ENCODE measurements at places on chromosomes 7 and 10. TPM values are rescaled to one million over a fixed set of nuclear protein-coding genes. Genes with fewer than 3 reads are reported as not detected.

DNA sequence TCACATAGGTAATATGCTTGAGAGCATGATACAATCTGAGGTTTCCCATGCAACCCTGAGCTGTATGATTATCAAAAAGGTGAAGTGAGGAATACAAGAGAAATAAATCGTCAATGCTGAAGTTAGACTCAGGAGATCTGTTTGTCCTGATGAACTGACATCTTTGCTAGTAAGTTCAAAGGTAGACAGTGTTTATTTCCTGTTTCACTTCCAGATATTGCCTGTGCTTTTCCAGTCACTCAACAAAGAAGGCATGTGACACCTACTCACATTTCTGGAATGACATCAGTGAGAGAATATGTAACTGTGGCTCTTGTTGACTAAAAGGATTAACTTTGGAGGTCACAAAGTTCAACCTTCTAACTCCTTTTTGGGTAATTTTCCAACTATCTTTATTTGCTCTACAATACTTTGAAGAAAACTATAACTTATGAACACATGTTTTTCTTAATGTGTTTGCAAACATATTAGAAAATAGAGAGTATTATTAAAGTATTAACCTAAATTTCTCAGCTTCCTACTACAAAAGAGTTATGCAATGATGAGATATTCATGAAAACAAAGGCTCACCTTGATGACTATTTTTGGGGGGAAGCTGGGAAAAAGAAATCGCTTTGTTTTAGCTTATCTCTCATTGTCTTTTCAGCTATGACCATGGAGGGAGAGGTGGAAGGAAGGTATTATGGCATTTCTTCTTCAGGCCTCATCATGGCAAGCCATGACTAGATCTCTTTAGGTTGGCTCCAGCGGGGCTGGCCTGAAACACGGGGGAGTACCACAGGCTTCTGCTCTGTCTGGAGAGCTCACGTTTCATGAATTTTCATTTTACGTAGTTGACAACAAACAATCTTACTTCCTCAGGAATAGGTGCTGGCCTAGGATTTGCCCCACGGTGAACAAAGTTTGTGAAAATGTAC is 214.7 kb upstream of the SLC26A5 start:
- no peaks in the 10 kb centered on the region for H3K4me1 ChIP-seq
- no peak overlapping the region for H3K4me3 ChIP-seq
- no peaks in the 10 kb centered on the region for H3K27me3 ChIP-seq
- H3K36me3 ChIP-seq = no peaks in the 10 kb centered on the region

DNA sequence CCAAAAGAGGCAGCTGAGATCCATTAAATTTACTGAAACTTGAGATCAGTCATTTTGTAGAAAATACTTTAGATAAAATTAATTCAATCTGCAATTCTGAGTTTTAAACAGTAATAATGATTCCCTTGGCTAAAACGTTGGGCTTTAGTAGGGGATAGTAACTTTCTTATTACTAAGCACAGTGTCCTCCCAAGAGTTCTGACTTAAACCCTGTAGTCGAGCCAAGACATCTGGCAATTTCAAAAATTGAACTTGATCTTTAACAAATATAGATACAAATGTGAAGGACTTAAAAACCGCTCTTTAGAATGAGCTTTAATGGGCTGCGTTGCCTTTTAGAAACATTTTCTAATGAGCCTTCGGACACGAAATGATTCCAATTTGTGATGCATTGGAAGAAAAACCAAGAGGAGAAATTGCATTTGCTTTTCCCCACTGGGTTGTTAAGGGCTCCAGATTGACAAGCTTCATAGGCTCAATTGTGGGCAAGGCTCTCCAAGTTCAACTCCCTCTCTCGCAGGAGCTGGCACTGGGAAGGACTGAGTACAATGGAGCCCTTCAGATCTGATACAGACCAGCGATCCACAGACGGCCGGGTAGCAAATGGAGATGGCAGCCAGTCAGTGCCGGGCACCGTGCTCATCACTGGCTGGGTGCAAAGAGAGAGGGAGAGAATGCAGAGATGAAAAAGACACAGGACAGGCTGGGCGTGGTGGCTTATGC is 921.3 kb upstream of the AUTS2 start:
- no peaks in the 10 kb centered on the region for H3K27me3 ChIP-seq
- DNase-seq = no peak
- no peaks in the 10 kb centered on the region for H3K4me1 ChIP-seq
- H3K27ac ChIP-seq = no peak overlapping the region
- no peak overlapping the region for H3K4me3 ChIP-seq

The NPSR1 gene
- not detected for total RNA-seq

DNA sequence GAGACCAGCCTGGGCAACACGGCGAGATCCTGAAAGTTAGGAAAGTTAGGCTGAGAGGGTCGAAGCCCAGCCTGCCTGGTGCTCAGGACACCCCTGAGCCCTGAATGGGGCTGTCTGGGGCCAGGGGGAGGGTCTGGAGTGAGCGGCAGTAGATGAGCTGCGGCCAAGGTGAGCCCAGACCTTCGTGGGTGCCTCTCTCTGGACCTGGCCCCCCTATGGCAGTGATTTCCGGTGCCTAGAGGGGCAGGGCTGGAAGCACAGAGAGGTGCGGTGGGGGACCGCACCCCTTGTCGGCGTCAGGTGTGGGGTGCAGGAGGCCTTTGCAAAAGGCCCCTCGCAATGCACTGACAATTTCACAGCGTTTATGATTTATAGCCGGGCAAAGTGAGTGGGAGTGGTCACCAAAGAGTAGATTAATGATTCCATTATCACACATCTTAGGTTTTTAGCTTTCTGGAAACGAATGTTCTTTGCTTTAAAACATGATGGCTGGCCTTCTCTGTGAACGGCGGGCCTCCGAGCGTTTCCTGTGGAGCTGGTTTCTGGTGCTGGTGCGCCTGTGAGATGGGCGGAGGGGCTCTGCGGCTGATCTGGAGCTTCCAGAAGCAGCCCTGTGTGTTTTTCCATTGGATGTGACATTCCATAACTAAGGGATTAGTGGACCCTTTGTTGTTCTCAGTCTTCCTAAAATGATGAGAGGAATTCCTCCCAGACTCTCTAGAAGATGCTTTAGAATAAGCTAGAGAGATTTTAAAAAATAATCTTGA is 171.0 kb upstream of the ZNF32 start:
- peaks cover 24% of the 10 kb centered on the region for H3K4me1 ChIP-seq
- no peaks in the 10 kb centered on the region for H3K27me3 ChIP-seq
- no peak overlapping the region for H3K4me3 ChIP-seq
- DNase-seq = no peak
- H3K27ac ChIP-seq = no peak overlapping the region

- H3K27me3 ChIP-seq = no peaks in the 10 kb centered on the region
- DNase-seq = no peak
- H3K4me3 ChIP-seq = no peak overlapping the region
- H3K36me3 ChIP-seq = no peaks in the 10 kb centered on the region
- H3K4me1 ChIP-seq = no peaks in the 10 kb centered on the region
- H3K27ac ChIP-seq = no peak overlapping the region
Measured at GRCh38 chr7:112167147-112167546, 39.1 kb downstream of the DOCK4 start.

- peaks cover 8% of the 10 kb centered on the region for H3K27me3 ChIP-seq
- DNase-seq = no peak
- H3K27ac ChIP-seq = no peak overlapping the region
- no peaks in the 10 kb centered on the region for H3K36me3 ChIP-seq
- peaks cover 5% of the 10 kb centered on the region for H3K4me1 ChIP-seq
- H3K4me3 ChIP-seq = peak overlapping the region; percentile 38
Measured at GRCh38 chr10:26621889-26622711, 75.4 kb upstream of the PDSS1 start.

The WDFY4 gene
- 0.20 TPM for total RNA-seq

- peaks cover 30% of the 10 kb centered on the region for H3K4me1 ChIP-seq
- DNase-seq = no peak
- H3K27me3 ChIP-seq = no peaks in the 10 kb centered on the region
- H3K36me3 ChIP-seq = no peaks in the 10 kb centered on the region
- no peak overlapping the region for H3K4me3 ChIP-seq
- no peak overlapping the region for H3K27ac ChIP-seq
Measured at GRCh38 chr7:27952456-27953285, 212.7 kb downstream of the TAX1BP1 start.

The VOPP1 gene
- 67.3 TPM for total RNA-seq

The LRRC61 gene
- total RNA-seq = 27.9 TPM

DNA sequence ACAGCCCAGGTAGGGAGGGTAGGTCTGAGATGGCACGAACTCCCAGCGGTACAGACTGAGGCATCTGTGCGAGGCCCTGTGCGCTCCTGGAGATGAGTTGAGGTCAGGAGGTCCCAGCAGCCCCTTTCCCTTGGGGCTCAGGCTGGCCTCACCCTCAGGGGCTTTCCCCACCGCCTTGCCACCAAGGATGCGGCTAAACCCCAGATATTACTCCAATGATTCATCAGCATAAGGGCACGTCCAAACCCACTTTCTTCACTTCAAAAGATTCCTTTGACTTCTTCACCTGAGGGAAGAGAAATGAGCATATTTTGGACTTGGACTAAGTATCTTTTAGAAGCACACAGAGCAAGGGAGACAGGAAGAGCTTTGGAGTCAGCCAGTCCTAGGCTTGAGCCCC is 20.3 kb downstream of the UROS start:
- H3K4me3 ChIP-seq = no peak overlapping the region
- no peak overlapping the region for H3K27ac ChIP-seq
- no peak for DNase-seq
- peaks cover 13% of the 10 kb centered on the region for H3K36me3 ChIP-seq
- no peaks in the 10 kb centered on the region for H3K27me3 ChIP-seq

- no peak overlapping the region for H3K27ac ChIP-seq
- no peak overlapping the region for H3K4me3 ChIP-seq
- H3K4me1 ChIP-seq = no peaks in the 10 kb centered on the region
- peaks cover 7% of the 10 kb centered on the region for H3K27me3 ChIP-seq
Measured at GRCh38 chr10:123583639-123584418, 82.3 kb upstream of the GPR26 start.

The GPNMB gene
- 7.2 TPM for total RNA-seq

GRCh38 chr10:125193306-125193877 is 33.0 kb upstream of the CTBP2 start:
- no peaks in the 10 kb centered on the region for H3K27me3 ChIP-seq
- no peaks in the 10 kb centered on the region for H3K4me1 ChIP-seq
- H3K36me3 ChIP-seq = no peaks in the 10 kb centered on the region
- H3K27ac ChIP-seq = no peak overlapping the region
- DNase-seq = no peak

DNA sequence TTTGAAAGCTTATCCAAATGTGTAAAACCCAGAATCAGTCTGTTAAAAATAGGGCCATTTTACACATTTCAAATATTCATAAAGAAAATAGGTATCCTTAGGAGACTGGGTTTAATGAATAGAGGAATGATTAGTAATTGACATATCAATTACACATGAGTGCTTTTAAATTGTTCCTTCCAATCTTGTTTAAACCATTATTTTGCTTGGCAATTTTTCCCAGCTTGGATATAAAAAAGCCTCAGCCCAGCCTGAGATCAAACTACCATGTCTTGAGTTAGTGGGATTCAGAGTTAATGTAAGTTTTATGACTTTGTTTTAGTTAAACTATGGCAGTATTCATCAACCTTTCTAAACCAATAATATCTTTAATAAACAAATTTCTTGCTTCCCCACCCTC is 28.3 kb downstream of the PARP12 start:
- H3K36me3 ChIP-seq = peaks cover 17% of the 10 kb centered on the region
- peaks cover 9% of the 10 kb centered on the region for H3K4me1 ChIP-seq
- DNase-seq = no peak
- no peaks in the 10 kb centered on the region for H3K27me3 ChIP-seq
- H3K27ac ChIP-seq = no peak overlapping the region

DNA sequence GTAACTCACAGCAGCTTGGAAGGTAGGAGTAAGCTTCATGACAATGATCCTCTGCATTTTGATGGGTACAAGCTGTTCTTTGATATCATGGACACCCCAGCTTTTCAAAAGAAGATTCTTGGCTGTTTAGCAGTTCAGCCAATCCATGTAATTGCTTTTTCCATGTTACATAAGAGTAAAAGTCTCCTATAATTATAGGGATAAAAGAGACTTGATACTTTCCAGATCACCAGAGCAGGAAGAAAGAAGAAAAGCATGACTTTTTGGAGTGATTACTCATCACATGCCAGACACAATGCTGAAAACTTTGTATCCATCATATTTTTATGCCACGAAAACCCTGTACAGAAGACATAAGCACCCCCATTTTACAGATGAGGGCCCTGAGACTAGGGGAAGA is 1049.7 kb downstream of the NRG3 start:
- DNase-seq = no peak
- no peaks in the 10 kb centered on the region for H3K4me1 ChIP-seq
- no peaks in the 10 kb centered on the region for H3K27me3 ChIP-seq
- no peak overlapping the region for H3K27ac ChIP-seq
- no peak overlapping the region for H3K4me3 ChIP-seq
- no peaks in the 10 kb centered on the region for H3K36me3 ChIP-seq

The WEE2 gene
- not detected for total RNA-seq

DNA sequence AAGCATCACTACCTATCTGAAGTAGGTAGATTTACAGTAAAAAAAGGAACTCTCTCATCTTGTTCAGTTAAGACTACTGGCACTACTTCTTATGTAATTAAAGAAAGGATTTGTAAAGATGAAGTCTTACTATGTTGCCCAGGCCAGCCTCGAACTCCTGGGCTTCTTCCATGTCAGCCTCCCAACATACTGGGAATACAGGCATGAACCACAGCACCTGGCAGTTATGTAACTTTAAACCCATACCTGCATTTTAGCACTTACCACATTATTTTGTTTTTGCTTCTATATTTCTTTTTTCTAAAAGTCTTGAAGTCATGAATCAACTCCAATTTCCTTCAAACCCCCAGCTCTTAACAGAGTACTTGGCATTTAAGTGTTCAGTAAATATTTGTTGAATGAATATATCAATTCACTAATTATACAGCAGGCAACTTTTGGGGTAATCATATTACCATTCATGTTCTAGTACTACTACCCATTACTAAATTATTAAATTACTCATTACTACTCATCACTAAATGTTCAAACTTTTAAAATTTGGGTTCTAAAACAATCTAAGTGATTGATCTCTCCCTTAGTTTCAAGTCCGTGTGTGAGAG is 31.6 kb upstream of the CCDC71L start:
- H3K27ac ChIP-seq = no peak overlapping the region
- no peaks in the 10 kb centered on the region for H3K36me3 ChIP-seq
- H3K4me1 ChIP-seq = no peaks in the 10 kb centered on the region

- H3K4me3 ChIP-seq = peak overlapping the region; percentile 69
- H3K27me3 ChIP-seq = no peaks in the 10 kb centered on the region
- DNase-seq = no peak
- peaks cover 6% of the 10 kb centered on the region for H3K4me1 ChIP-seq
- H3K27ac ChIP-seq = peak overlapping the region; percentile 38
Measured at GRCh38 chr7:87933605-87933952, 472 bp upstream of the ADAM22 start.

DNA sequence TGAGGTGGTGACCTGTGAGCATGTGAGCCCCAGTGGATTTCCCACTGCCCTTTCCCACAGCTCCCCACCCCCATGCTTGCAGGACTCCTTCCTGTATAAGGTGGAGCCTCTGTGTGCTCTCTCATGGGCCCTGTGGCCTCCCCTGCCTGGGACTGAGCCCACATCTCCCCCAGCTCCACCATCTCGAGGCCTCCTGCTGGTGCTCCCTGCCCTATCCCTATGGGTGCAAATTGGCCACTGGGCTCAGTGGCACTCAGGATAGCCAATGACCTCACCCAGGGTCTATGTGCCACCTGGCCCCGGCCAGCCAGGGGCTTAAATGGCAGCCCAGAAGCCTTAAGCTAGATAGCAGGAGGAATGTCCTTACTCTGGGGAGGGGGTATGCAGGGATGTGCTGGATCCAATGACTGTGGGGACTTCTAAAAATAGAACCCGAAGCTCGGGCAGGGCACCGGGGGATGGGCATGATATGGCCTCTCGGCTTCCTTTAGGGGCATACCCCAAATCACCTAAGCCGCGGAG is 2.0 kb downstream of the LDB3 start:
- H3K4me3 ChIP-seq = no peak overlapping the region
- no peaks in the 10 kb centered on the region for H3K27me3 ChIP-seq
- H3K36me3 ChIP-seq = no peaks in the 10 kb centered on the region
- H3K4me1 ChIP-seq = no peaks in the 10 kb centered on the region
- no peak overlapping the region for H3K27ac ChIP-seq

The GHITM gene
- total RNA-seq = 218 TPM

All from CD8-positive, alpha-beta memory T cell (primary cell).